ENCODE measurements at places on chromosomes 1 and 21. TPM values are rescaled to one million over a fixed set of nuclear protein-coding genes. Genes with fewer than 3 reads are reported as not detected.

The ATXN7L2 gene
- 3.5 TPM for total RNA-seq

The DNAJC6 gene
- 17.3 TPM for total RNA-seq

The EYA3 gene
- total RNA-seq, result 13.6 TPM

GRCh38 chr21:26179501-26179900 is 8.9 kb upstream of the APP start:
- no peak overlapping the region for H3K4me3 ChIP-seq
- H3K27me3 ChIP-seq, result no peaks in the 10 kb centered on the region
- DNase-seq, result no peak
- H3K36me3 ChIP-seq, result no peaks in the 10 kb centered on the region
- H3K4me1 ChIP-seq, result no peaks in the 10 kb centered on the region

GRCh38 chr1:100358210-100358609 is 5.9 kb downstream of the CDC14A start:
- H3K4me3 ChIP-seq, result no peak overlapping the region
- H3K27me3 ChIP-seq, result no peaks in the 10 kb centered on the region
- no peak for DNase-seq
- no peaks in the 10 kb centered on the region for H3K36me3 ChIP-seq

- H3K4me1 ChIP-seq, result no peaks in the 10 kb centered on the region
- no peak overlapping the region for H3K4me3 ChIP-seq
- no peaks in the 10 kb centered on the region for H3K36me3 ChIP-seq
- no peaks in the 10 kb centered on the region for H3K27me3 ChIP-seq
- no peak overlapping the region for H3K27ac ChIP-seq
- DNase-seq, result no peak
These were observed 403.4 kb downstream of the NTNG1 start for GRCh38 chr1:107544285-107544684.

- H3K36me3 ChIP-seq, result no peaks in the 10 kb centered on the region
- no peaks in the 10 kb centered on the region for H3K4me1 ChIP-seq
- no peak overlapping the region for H3K4me3 ChIP-seq
- no peak for DNase-seq
- no peak overlapping the region for H3K27ac ChIP-seq
These were observed 33.6 kb upstream of the DISP1 start for GRCh38 chr1:222781251-222781650.

DNA sequence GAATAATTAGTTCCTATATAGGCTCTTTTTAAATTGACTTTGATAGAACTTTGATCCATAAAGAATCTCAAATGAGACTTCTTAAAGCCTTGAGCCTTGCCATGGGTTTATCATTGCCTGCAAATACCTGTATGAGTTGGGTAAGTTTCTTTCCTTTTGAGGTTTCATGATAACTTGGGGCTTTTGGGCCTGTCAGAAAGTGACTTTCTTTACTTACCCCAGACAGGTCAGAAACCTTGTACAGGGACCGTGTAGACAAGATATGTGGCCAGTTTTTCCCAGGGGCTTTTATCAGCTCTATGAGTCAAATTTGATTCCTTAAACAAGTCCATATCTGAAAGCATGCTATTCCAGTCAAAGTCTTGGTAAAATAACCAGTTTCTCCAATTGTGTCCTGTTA is 17.3 kb downstream of the KCTD3 start:
- H3K4me3 ChIP-seq, result no peak overlapping the region
- no peak overlapping the region for H3K27ac ChIP-seq
- no peaks in the 10 kb centered on the region for H3K27me3 ChIP-seq
- no peaks in the 10 kb centered on the region for H3K4me1 ChIP-seq
- no peak for DNase-seq
- H3K36me3 ChIP-seq, result peaks cover 29% of the 10 kb centered on the region

DNA sequence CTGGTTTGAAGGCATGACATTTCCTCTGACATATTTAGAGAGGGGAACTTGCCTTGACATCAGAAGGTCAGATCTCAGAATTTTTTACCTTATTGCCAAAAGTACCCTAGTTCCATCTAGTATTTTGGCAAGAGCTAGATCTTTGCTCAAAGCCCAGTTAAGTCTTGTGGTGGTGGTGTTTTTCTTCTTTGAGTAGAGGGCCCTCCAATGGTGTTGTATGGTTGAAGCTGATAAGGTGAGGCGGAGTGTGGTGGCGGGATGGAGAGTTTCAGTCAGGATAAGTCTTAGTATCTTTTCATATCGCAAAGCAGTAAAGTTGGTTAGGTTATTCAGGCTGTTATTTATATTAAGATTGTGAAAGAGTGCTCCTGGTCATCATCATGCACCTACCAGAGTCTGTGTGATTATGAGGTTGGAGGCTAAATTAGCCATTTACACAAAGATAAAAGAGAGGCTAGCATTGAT is 20.1 kb upstream of the MACF1 start:
- no peak overlapping the region for H3K4me3 ChIP-seq
- no peaks in the 10 kb centered on the region for H3K27me3 ChIP-seq
- no peak for DNase-seq
- H3K36me3 ChIP-seq, result no peaks in the 10 kb centered on the region
- H3K27ac ChIP-seq, result peak overlapping the region; percentile 59

DNA sequence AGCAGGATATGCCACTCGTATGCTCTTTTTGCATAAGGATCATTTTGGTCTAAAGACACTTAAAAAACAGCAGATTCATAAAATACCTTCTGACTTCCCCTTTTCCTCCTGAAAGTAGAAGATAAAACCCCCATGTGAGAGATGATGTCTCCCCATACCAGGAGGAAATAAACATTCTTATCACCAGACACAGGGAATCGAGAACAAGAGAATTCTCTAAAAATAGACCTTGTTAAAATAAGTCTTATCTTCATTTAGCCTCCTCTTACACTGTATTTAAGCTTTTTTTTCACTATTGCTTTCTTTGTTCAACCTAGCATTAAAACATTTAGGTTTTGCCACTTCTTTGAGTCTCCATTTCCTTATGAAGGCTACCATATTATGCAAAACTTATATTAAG is 709.3 kb downstream of the KCNT2 start:
- H3K36me3 ChIP-seq, result no peaks in the 10 kb centered on the region
- H3K27ac ChIP-seq, result no peak overlapping the region
- no peak overlapping the region for H3K4me3 ChIP-seq
- DNase-seq, result no peak
- H3K27me3 ChIP-seq, result no peaks in the 10 kb centered on the region

DNA sequence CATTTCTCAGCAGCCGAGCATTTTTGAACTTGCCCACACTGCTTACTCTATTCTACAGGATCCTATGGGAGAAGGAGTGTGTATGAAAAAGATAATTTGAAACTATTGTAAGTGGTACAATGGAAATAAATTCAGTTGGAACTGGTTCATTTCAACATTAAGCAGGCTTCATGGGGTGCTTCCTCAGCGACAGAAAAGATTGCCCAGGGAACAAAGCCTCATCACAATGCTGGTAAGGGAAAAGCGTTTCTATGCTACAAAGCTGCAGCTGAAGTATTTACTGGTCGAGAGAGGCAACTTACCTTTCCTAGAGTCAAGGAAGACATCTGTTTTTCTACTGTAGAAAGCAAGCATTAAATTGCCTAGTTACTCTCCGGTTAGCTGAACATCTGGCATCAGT is 568.2 kb upstream of the ZP4 start:
- H3K27ac ChIP-seq, result no peak overlapping the region
- H3K4me1 ChIP-seq, result no peaks in the 10 kb centered on the region
- H3K27me3 ChIP-seq, result no peaks in the 10 kb centered on the region
- no peaks in the 10 kb centered on the region for H3K36me3 ChIP-seq

DNA sequence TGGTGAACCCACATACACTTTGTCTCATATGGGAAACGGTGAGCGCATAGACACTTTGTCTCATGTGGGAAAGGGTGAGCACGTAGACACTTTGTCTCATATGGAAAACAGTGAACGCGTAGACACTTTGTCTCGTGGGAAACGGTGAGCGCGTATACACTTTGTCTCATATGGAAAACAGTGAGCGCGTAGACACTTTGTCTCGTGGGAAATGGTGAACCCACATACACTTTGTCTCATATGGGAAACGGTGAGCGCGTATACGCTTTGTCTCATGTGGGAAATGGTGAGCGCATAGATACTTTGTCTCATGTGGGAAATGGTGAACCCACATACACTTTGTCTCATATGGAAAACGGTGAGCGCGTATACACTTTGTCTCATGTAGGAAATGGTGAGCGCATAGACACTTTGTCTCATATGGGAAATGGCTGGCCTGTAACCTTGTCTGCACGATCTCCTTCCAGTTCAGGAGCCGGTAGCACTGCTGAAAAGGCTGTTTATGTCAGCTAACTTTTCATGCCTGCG is 50.7 kb upstream of the TRAPPC10 start:
- H3K4me1 ChIP-seq, result no peaks in the 10 kb centered on the region
- no peak for DNase-seq
- no peaks in the 10 kb centered on the region for H3K27me3 ChIP-seq
- no peak overlapping the region for H3K4me3 ChIP-seq
- peaks cover 23% of the 10 kb centered on the region for H3K36me3 ChIP-seq
